ENCODE measurements at places on chromosomes 16 and 17. TPM values are rescaled to one million over a fixed set of nuclear protein-coding genes. Genes with fewer than 3 reads are reported as not detected.

DNA sequence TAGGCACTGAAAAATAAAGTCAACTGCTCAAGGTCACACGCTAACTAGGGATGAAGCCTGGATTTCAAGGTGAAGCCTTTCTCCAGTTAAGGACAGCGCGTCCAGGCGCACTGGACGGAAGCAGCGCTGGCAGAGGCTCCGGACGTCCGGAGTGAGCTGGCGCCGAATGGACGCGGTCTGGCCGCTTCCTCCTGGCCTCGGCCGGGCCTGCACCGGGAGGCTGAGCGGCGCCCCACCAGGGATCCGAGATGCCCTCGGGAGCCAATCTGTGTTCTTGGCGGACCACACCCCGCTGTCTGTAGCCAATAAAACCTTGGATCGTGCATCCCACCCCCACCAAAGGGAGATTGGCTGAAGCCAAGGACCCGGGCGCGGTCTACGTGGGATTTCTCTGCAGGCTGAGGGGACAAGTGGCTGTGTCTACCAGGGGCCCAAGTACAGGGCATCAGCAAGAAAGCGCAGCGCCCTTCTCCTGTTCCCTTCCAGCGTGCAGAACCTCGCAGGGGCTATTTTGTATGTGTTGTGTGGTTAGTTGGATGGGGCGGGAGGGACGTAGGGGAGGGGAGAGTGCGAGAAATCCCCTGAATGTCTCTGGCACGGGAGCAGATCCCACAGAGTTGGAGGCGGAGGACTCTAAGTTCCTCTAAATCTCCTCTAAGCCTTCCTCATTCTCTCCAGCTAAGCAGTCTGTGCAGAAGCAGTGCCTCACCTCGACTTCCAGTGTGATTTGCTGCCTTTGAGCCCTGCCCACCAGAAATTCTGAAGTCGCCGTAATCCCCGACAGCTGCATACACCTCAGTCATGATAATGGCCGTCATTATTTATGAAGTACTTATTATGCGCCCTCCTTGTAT lies 2.5 kb upstream of the AKAP10 start:
- H3K4me1 ChIP-seq = peaks cover 7% of the 10 kb centered on the region
- peaks cover 4% of the 10 kb centered on the region for H3K36me3 ChIP-seq
- H3K27ac ChIP-seq = no peak overlapping the region
- H3K4me3 ChIP-seq = no peak overlapping the region
- no peaks in the 10 kb centered on the region for H3K27me3 ChIP-seq

DNA sequence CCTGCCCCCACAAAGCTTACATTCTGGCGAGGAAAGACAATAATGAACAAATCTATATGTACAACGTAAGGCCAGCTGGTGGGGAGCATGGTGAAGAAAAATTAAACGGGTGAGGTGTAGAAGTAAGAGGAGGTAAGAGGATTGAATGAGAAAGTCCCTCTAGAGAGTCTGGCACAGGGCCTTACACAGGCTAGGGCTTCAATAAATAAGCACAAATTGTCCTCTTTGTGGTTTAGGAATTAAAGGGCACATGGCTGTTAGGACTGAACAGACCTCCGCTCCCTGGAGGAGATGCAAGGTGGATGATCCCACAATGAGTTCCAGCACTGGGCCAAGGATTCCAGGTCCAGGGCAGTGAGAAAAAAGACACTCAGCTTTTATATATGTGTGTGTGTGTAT lies 43.1 kb upstream of the HAPSTR1 start:
- no peak overlapping the region for H3K4me3 ChIP-seq
- DNase-seq = no peak
- peaks cover 4% of the 10 kb centered on the region for H3K4me1 ChIP-seq
- H3K27ac ChIP-seq = no peak overlapping the region
- H3K36me3 ChIP-seq = no peaks in the 10 kb centered on the region
- H3K27me3 ChIP-seq = no peaks in the 10 kb centered on the region

GRCh38 chr17:79286440-79286839 lies 211.8 kb downstream of the ENGASE start:
- no peak for DNase-seq
- H3K27me3 ChIP-seq = peaks cover 4% of the 10 kb centered on the region
- no peaks in the 10 kb centered on the region for H3K36me3 ChIP-seq
- H3K27ac ChIP-seq = no peak overlapping the region
- H3K4me1 ChIP-seq = no peaks in the 10 kb centered on the region
- no peak overlapping the region for H3K4me3 ChIP-seq

- H3K4me1 ChIP-seq = peaks cover 6% of the 10 kb centered on the region
- H3K27me3 ChIP-seq = no peaks in the 10 kb centered on the region
- no peak overlapping the region for H3K27ac ChIP-seq
- H3K36me3 ChIP-seq = peaks cover 6% of the 10 kb centered on the region
Measured at GRCh38 chr17:32634167-32634566, 147.4 kb downstream of the CDK5R1 start.

Gene LRRC37A
- 5.9 TPM for polyA plus RNA-seq

Gene SNF8
- 96.3 TPM for polyA plus RNA-seq

Measured in small intestine (tissue), 16 donors.